Melanocyte of skin (primary cell): ENCODE measurements at places on chromosomes 4 and X. TPM values are rescaled to one million over a fixed set of nuclear protein-coding genes. Genes with fewer than 3 reads are reported as not detected.

The MSANTD1 gene
- 1.4 and 1.5 TPM in 2 replicates for total RNA-seq

The UPF3B gene
- 0.69 and 1.5 TPM in 2 replicates for total RNA-seq

The ARX gene
- not detected in 2 replicates for total RNA-seq

The CPE gene
- 0.34 and 0.36 TPM in 2 replicates for total RNA-seq

The CPZ gene
- not detected in 2 replicates for total RNA-seq

The MAGEA1 gene
- total RNA-seq = not detected in 2 replicates

The IGSF1 gene
- under 0.01 and 0.36 TPM in 2 replicates for total RNA-seq
